Endodermal cell (in vitro differentiated cells): ENCODE measurements at places on chromosomes 13 and 19. TPM values are rescaled to one million over a fixed set of nuclear protein-coding genes. Genes with fewer than 3 reads are reported as not detected.
A peak's percentile ranks its signal among the peaks of the same experiment; 100 is the strongest.

- H3K4me1 ChIP-seq, result peaks cover 4% of the 10 kb centered on the region
- DNase-seq, result no peak
These were observed 94.5 kb downstream of the ZMYM2 start for GRCh38 chr13:20053016-20053415.

DNA sequence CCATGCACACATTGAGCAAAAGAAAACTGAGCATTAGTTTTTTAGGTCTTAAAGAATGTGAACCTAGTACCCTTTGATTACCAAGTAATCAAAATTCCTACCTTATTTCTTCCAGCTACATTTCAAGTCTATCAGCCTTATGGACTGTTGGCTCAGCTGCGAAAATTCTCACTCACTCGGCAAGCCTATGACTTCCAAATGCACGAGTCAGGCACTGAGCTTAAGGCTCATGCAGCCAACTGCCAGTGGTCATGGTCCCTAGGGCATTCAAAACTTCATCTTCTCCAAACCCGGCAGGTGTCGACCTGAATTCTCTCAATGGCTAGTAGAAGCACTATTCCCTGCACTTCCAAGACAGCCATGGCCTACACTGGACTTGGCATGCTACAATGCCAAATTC lies 41.2 kb downstream of the RUBCNL start:
- no peak for DNase-seq
- H3K27ac ChIP-seq, result no peak overlapping the region
- H3K36me3 ChIP-seq, result no peaks in the 10 kb centered on the region

CLDN10 gene
- total RNA-seq, result 4.6 and 7.0 TPM in 2 replicates

GRCh38 chr19:13173139-13173737 lies 23.0 kb downstream of the IER2 start:
- no peak overlapping the region for H3K27ac ChIP-seq
- no peak overlapping the region for H3K4me3 ChIP-seq
- H3K27me3 ChIP-seq, result no peaks in the 10 kb centered on the region
- H3K4me1 ChIP-seq, result no peaks in the 10 kb centered on the region

- DNase-seq, result peak; percentile 71
- H3K27ac ChIP-seq, result no peak overlapping the region
- H3K4me3 ChIP-seq, result no peak overlapping the region
These were observed 17.7 kb downstream of the HPN start for GRCh38 chr19:35059006-35059798.

DNA sequence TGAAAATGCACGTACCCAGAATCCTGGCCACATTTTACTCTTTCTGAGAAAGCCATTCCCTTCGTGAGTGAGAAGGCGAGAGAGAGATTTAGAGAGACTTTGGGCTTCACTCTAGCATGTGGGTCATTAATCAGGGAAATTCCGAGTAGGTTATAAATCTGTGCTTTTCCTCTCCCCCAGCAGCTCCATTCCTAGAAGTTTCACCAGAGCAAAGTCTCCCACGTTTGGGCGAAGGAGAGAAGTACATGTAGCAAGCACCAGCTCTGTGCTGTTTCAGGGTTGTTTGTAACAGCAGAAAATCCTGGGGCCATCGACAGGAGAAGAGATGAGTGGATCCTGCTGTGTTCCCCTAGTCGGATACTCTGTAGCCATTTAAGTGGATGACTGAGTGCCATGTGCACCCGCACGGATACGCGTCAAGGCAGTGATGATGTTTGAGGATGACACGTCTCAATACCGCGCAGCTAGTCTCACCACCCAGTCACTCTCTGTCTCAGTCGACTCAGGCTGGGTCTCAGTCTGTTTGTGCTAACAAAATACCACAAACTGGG lies 131.8 kb upstream of the PEG3 start:
- DNase-seq, result no peak
- no peaks in the 10 kb centered on the region for H3K36me3 ChIP-seq
- no peaks in the 10 kb centered on the region for H3K4me1 ChIP-seq
- no peak overlapping the region for H3K27ac ChIP-seq

DNA sequence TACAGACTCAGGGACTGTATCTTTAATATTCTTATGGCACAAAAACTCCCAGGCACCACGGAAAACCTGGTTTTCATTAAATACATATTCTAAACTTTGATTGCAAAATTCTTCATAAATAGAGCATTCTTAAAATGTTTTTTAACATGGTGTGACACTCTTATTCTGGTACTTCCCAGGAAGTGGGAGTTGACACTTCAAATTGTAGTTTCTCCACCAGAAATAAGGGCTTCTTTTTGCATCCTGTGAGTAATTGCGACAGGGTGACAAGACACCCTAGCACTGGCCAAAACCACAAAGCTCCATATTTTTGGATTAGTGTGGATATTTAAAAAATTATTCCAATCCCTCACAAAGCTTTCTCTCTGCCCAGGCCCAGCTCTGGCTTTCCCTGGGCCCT lies 43.6 kb upstream of the MTIF3 start:
- H3K27ac ChIP-seq, result no peak overlapping the region
- H3K4me1 ChIP-seq, result no peaks in the 10 kb centered on the region
- no peaks in the 10 kb centered on the region for H3K27me3 ChIP-seq
- no peak for DNase-seq

- H3K4me1 ChIP-seq, result no peaks in the 10 kb centered on the region
- no peak overlapping the region for H3K27ac ChIP-seq
- H3K4me3 ChIP-seq, result no peak overlapping the region
- no peak for DNase-seq
These were observed 1718.9 kb upstream of the MIR17HG start for GRCh38 chr13:89628567-89628966.

DNA sequence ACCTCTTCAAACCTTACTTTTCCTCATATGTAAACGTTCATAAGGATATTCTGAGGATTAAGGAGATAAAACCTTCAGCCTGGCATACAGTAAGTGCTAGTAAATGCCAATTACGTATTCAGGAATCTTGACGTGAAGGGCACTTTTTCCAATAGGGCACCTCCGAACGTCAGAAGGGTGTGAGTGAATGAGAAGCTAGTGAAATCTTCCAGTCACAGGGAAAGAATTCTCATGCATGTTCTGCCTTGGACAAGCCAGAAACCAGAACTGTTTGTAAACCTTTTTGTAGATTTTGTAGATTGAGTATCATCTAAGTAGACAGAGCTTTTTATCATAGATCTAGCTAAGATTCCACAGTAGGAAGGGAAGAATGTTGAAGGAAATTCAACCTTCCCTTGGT lies 16.5 kb downstream of the DGKH start:
- no peak for DNase-seq
- no peaks in the 10 kb centered on the region for H3K4me1 ChIP-seq
- peaks cover 7% of the 10 kb centered on the region for H3K36me3 ChIP-seq
- no peak overlapping the region for H3K4me3 ChIP-seq
- H3K27ac ChIP-seq, result no peak overlapping the region

- no peak for DNase-seq
- no peak overlapping the region for H3K4me3 ChIP-seq
- H3K36me3 ChIP-seq, result no peaks in the 10 kb centered on the region
These were observed 285.1 kb downstream of the SPRY2 start for GRCh38 chr13:80055847-80056246.

DNA sequence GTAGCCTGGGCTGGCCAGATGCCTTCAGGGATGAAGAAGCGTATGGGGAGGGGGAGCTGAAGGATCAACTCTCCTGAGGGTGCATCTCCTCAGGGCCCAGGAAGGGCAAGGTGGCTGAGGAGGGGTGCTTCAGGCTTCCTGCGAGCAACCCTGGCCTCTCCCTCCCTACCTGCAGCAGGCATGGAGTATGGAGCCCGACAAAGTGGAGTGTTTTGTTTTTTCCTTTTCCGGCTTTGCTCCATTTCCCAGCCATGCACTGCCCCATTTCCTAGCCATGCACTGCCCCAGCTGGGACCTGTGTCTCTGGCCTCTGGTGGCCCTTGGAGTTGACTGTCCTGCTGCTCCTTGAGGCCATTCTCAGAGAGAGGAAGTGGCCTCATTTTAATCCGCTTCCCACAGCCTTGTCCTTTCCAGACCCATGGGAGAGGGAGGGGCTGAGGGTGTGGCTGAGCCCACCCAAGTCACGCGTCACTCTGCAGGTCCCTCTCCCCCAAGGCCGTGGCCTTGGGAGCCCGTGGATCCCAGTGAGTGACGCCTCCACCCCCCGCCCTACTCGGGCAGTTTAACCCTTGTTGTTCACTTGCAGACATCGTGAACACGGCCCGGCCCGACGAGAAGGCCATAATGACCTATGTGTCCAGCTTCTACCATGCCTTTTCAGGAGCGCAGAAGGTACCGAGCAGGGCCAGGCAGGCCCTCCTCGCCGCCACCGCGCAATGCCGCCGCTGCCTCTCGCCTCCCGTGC lies 34.4 kb downstream of the CAPN12 start:
- no peaks in the 10 kb centered on the region for H3K4me1 ChIP-seq
- DNase-seq, result no peak
- H3K36me3 ChIP-seq, result peaks cover 90% of the 10 kb centered on the region
- no peak overlapping the region for H3K27ac ChIP-seq
- H3K27me3 ChIP-seq, result no peaks in the 10 kb centered on the region
- H3K4me3 ChIP-seq, result no peak overlapping the region
